ENCODE measurements at places on chromosomes 4 and X.

DNA sequence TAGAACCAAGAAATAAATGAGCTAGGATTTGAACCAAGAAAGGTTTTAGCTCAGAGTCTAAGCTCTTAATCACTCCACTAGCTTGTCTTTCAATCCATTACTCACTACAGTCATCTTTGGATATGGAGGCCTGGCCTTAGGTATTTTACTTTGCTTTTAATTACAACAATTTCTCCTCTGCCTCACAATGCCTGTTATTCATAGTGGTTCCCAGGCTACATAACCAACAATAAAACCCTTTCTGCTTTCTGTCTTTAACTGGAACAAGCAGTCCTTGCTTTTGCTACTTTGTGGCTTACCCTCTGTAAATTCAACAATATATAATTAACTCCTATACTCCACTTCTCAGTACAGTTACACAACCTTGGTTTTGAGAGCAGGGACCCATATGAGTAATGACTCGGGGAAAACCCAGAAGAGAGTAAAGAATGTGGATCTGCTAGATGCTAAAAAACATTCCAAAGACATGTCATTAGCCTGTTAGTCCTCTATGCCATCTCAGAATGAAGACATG lies 94.7 kb upstream of the NAP1L5 start:
- DNase-seq, result peak; percentile 93

GRCh38 chr4:60709061-60709460 lies 491.1 kb upstream of the ADGRL3 start:
- DNase-seq, result peak; percentile 13

DNA sequence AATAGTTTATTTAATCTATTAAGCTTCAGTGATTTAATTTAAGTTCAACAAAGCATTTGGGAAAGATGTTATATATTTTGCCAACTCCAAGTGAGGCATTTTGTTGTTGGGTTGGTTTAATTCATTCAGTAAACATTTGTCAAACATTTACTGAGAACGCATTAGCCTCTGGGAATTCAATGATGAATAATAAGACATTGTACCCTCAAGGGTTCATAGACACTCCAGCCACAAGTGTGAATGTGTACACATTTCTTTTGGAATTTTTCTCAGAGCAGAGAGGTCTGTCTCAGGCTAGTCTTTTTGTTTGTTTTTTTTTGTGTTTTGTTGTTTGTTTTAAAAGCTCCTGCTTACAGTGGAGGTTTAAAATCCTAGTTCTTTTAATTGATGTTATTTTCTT lies 203.9 kb downstream of the SOWAHB start:
- peak; percentile 35 for DNase-seq

DNA sequence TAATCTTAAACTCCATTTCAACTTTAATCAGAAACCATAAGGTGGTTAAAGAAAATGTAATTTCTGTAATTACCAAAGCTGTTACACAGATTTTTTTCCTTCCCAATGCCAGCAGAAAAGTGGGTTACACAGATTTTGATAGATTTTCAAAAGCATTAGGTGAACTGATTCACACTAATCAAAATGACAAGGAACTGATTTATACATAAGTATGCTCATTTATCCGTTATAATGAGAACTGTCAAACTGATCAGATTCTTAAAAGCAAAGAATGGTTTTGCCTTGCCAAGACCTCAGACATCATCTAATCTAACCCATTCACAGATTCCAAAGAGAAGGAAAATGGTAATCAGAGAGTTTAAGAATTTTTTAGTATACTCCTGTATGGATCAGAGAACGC lies 5.2 kb downstream of the UGDH start:
- DNase-seq, result no peak
